ENCODE measurements at places on chromosomes 4 and X.
A peak's percentile ranks its signal among the peaks of the same experiment; 100 is the strongest.

GRCh38 chrX:134883137-134883700 lies 107.6 kb upstream of the SMIM10 start:
- no peak for DNase-seq

GRCh38 chrX:153921070-153921469 lies 5.0 kb downstream of the ARHGAP4 start:
- DNase-seq: no peak

- no peak for DNase-seq
These were observed 19.0 kb downstream of the NKX6-1 start for GRCh38 chr4:84480082-84480481.

- no peak for DNase-seq
These were observed 11.3 kb upstream of the MAGEA10 start for GRCh38 chrX:152149648-152150047.

DNA sequence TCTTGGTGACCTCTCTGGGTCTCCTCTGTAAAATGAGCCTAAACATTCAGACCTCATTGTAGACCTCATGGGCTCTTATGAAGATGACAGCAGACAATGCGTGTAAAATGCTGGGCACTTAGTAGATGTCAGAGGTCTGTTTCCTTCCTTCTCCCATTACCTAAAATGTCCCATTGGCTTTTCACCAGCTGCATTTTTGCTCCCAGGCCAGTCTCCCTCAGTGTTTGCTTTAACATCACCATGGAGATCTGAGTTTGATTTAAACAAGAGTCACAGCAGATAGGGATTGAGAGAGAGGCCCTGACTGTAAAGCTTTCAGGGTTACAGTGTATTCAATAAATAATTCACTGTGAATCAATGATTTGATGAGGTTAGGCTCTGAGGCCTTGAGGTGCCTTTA lies 24.3 kb downstream of the PSAPL1 start:
- DNase-seq: no peak

GRCh38 chrX:12149670-12150407 lies 11.6 kb downstream of the FRMPD4 start:
- no peak for DNase-seq

GRCh38 chr4:94551643-94552564 lies 100.2 kb downstream of the PDLIM5 start:
- no peak for DNase-seq

DNA sequence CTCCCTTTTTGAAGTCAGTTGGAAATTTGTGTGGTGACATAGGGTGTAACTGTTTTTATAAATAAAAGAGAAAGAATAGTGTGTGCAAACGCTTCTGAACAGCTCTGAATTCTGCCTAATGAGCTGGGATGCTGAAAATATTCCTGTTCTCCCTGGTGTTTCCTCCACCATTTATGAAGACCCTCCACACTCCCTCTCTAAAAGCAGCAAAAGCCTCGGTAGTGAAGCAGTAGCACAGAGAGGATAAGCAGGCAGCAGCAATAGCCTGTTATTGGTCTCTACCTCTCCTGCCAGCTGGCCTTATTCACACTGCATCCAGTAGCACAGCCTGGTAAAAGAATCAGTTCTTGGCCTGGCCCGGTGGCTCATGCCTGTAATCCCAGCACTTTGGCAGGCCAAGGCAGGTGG lies 406.1 kb downstream of the IQCM start:
- DNase-seq: no peak

DNA sequence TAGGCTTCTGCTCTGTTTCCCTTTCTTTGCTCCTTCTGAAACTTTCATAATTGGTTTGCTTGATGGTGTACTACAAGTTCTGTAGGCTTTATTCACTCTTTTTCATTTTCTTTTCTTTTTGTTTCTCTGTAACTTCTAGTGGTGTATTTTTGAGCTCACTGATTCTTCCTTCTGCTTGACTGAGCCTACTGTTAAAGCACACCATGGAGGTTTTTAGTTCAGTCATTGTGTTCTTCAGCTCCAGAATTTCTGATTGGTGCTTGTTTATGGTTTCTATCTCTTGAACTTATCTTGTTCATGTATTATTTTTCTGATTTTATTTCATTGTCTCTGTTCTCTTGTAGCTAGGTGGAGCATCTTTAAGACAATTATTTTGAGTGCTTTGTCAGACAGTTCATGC lies 33.4 kb upstream of the C4orf54 start:
- DNase-seq: no peak

- no peak for DNase-seq
These were observed 51.3 kb upstream of the TMPRSS11F start for GRCh38 chr4:68180849-68181526.

- no peak for DNase-seq
These were observed 539.2 kb downstream of the GALNTL6 start for GRCh38 chr4:172352356-172352755.

GRCh38 chrX:154734061-154734781 lies 16.7 kb downstream of the GAB3 start:
- no peak for DNase-seq

DNA sequence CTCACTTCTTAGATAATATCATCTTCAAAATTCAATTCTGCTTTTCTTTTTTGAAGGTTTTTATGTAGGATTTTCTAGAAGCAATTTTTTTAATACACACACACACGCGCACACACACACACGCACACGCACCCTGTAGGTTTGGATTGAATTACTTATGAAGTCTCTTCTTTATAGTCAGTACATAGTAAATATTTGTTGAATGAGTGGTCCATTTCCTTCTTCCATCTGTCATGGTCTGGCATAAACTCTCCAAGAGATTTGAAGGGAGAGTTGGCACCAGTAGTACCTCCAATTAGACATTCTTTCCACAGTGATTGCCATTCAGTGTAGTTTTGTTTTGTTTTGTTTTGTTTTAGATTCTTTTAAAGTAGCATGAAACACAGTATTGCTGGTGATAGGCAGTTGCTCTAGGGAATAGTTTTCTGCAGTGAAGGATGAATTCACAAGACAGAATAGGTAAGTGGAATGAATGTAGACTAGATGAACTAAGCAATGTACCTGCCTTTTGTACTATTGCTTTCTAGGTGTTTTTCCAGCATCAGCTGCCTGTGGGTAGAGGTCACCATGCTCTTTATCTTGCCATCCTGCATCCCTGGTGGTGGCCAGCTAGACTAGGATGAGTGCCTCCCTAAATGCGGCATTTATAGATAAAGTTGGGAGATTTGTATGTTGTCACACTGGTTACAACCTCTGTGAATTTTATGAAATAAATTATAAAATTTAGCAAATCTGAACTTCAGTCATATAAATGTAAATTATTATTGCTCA lies 20.5 kb downstream of the PDLIM5 start:
- DNase-seq: peak; percentile 59

GRCh38 chr4:153514688-153515426 lies 48.7 kb downstream of the TMEM131L start:
- DNase-seq: no peak

DNA sequence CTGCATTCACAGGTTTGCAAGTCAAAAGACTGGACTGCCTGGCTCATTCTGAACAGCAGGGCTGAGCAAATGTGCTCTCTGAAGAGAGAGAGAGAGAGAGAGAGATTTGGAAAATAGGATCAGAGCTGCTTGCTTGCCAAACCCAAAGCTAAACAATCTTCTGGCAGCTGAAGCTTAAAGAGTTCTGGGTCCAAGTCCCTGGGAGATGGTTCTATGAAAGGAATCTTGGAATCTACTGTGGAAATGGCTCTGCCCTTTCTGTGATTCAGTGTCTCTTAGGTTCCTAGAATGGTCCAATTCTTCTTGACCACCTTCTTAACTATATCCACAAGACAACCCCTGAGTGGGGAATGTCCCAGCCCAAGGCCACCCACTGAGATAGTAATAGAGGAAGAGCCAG lies 66.1 kb upstream of the EFNB1 start:
- DNase-seq: no peak
